ENCODE measurements at places on chromosomes 16 and 17. TPM values are rescaled to one million over a fixed set of nuclear protein-coding genes. Genes with fewer than 3 reads are reported as not detected.
A peak's percentile ranks its signal among the peaks of the same experiment; 100 is the strongest.

HAP1 gene
- 0.14 TPM for total RNA-seq

- no peaks in the 10 kb centered on the region for H3K36me3 ChIP-seq
- peak overlapping the region; percentile 54 for H3K4me3 ChIP-seq
- peaks cover 16% of the 10 kb centered on the region for H3K4me1 ChIP-seq
Measured at GRCh38 chr17:48646183-48647102, 20.3 kb upstream of the HOXB9 start.

DNA sequence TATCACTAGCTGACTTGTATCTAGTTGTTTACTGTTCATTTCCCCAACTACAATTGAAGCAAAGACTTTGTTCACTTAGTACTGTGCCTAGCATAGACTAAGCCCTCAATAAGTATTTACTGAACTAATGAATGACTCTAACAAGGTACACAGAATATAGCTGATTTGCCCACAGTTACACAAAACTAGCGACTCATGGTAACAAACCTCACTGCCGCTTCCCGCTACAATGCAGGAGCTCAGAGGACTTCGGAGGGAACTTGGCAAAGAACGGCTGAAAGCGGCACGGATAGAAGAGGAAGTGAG lies 524 bp downstream of the EFTUD2 start:
- H3K4me3 ChIP-seq: peak overlapping the region; percentile 87
- no peak for DNase-seq
- peaks cover 13% of the 10 kb centered on the region for H3K36me3 ChIP-seq
- peak overlapping the region; percentile 98 for H3K27ac ChIP-seq

SLC38A8 gene
- not detected for total RNA-seq

DNA sequence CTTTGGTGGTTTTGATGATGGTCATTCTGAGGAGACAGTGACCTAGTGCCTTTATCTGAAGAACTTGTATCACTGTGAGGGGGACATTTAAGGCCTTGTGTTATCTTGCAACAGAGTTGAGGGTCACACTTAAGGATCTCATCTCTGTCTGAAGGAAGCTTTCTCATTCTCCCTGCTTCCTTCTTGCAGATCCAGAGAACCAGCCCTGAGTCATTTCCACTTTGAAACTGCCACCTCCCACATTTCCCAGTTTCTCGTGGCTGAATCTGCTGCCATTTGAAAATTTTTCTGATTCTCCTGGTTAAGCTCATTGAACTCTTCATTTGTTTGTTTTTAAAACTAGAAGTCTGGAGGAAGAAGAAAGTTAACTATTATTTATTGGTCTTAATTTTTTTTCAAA lies 190.2 kb upstream of the CDH11 start:
- H3K27ac ChIP-seq: no peak overlapping the region
- H3K27me3 ChIP-seq: no peaks in the 10 kb centered on the region
- H3K4me1 ChIP-seq: peaks cover 33% of the 10 kb centered on the region
- no peak for DNase-seq
- no peaks in the 10 kb centered on the region for H3K36me3 ChIP-seq

GRCh38 chr17:29505836-29506235 lies 61.0 kb downstream of the ABHD15 start:
- no peaks in the 10 kb centered on the region for H3K4me1 ChIP-seq
- no peak overlapping the region for H3K4me3 ChIP-seq
- H3K36me3 ChIP-seq: peaks cover 87% of the 10 kb centered on the region
- H3K27me3 ChIP-seq: no peaks in the 10 kb centered on the region
- no peak overlapping the region for H3K27ac ChIP-seq
- no peak for DNase-seq

KRTAP9-7 gene
- not detected for total RNA-seq
